Bronchus fibroblast of lung (primary cell): ENCODE measurements at places on chromosomes 5 and 9. TPM values are rescaled to one million over a fixed set of nuclear protein-coding genes. Genes with fewer than 3 reads are reported as not detected.

Gene POLE3
- total RNA-seq: 48.5 and 62.4 TPM in 2 replicates

Gene HRH2
- 0.17 TPM in 1 of 2 replicates, not detected in the other for total RNA-seq

Gene ZFP37
- 1.2 and 1.5 TPM in 2 replicates for total RNA-seq

Gene INSL6
- not detected in 2 replicates for total RNA-seq

Gene ST6GALNAC6
- 45.4 and 49.1 TPM in 2 replicates for total RNA-seq

Gene TXNDC8
- total RNA-seq: not detected in 2 replicates

Gene RASGRF2
- 4.9 and 5.7 TPM in 2 replicates for total RNA-seq

Gene NCS1
- 32.1 and 32.4 TPM in 2 replicates for total RNA-seq

Gene TMEM232
- 0.45 and 2.2 TPM in 2 replicates for total RNA-seq

Gene IFNA1
- not detected in 2 replicates for total RNA-seq

Gene PRUNE2
- 3.6 and 4.4 TPM in 2 replicates for total RNA-seq

Gene ALDH1A1
- 0.17 TPM in 1 of 2 replicates, not detected in the other for total RNA-seq

Gene SNCB
- 0.34 TPM in 1 of 2 replicates, not detected in the other for total RNA-seq

Gene EIF4EBP3
- total RNA-seq: 1.7 and 3.9 TPM in 2 replicates

Gene NME5
- 0.84 and 1.6 TPM in 2 replicates for total RNA-seq

Gene SLC25A46
- 41.0 and 44.7 TPM in 2 replicates for total RNA-seq

Gene SMARCA2
- 22.9 and 29.9 TPM in 2 replicates for total RNA-seq

Gene PNPLA7
- under 0.01 and 0.50 TPM in 2 replicates for total RNA-seq

Gene MAMDC4
- 2.5 and 3.0 TPM in 2 replicates for total RNA-seq

Gene CCL27
- not detected in 2 replicates for total RNA-seq

Gene ATP10B
- not detected in 2 replicates for total RNA-seq

Gene RETREG1
- 0.45 and 0.84 TPM in 2 replicates for total RNA-seq

Gene LCN10
- total RNA-seq: not detected in 2 replicates

Gene FST
- 84.3 and 98.4 TPM in 2 replicates for total RNA-seq

Gene ZNF608
- total RNA-seq: 11.4 and 12.5 TPM in 2 replicates

Gene PCDHA11
- total RNA-seq: not detected in 2 replicates

Gene PDGFRB
- 84.2 and 84.7 TPM in 2 replicates for total RNA-seq

Gene POLK
- 13.2 and 17.5 TPM in 2 replicates for total RNA-seq

Gene CD74
- 1.0 and 1.6 TPM in 2 replicates for total RNA-seq

Gene CTSL
- 128 and 134 TPM in 2 replicates for total RNA-seq

Gene PFN3
- not detected in 2 replicates for total RNA-seq

Gene AGXT2
- not detected in 2 replicates for total RNA-seq

Gene CCDC192
- not detected in 2 replicates for total RNA-seq

Gene SPATA9
- 0.15 and 0.84 TPM in 2 replicates for total RNA-seq

Gene FAM221B
- not detected in 2 replicates for total RNA-seq

Gene ANKRD31
- under 0.01 TPM in 2 replicates for total RNA-seq

Gene DRD1
- not detected in 2 replicates for total RNA-seq

Gene ADAMTS16
- total RNA-seq: 0.30 and 0.50 TPM in 2 replicates

Gene TEX48
- not detected in 2 replicates for total RNA-seq

Gene CEL
- 0.17 and 0.30 TPM in 2 replicates for total RNA-seq

Gene TOMM5
- 209 and 219 TPM in 2 replicates for total RNA-seq

Gene SLC6A7
- total RNA-seq: not detected in 2 replicates

Gene EIF4E1B
- not detected in 2 replicates for total RNA-seq

Gene PCDHA2
- total RNA-seq: not detected in 2 replicates

Gene ENTREP1
- not detected in 2 replicates for total RNA-seq

Gene PDE6A
- not detected in 2 replicates for total RNA-seq

Gene PCDHB13
- under 0.01 TPM in 2 replicates for total RNA-seq

Gene FCN2
- not detected in 2 replicates for total RNA-seq

Gene NRG2
- 0.15 and 0.17 TPM in 2 replicates for total RNA-seq

Gene LCN6
- not detected in 2 replicates for total RNA-seq

Gene PCDHGA10
- total RNA-seq: 4.9 and 5.2 TPM in 2 replicates

Gene CD274
- total RNA-seq: 2.5 and 2.9 TPM in 2 replicates

Gene IL17B
- not detected in 2 replicates for total RNA-seq
